Activated CD4-positive, alpha-beta T cell treated with anti-CD3 and anti-CD28 coated beads, Interleukin-2, amount 10 ng/mL, durations not matched to agents 7 days and 5 days (primary cell): ENCODE measurements at places on chromosomes 7 and 10.

DNA sequence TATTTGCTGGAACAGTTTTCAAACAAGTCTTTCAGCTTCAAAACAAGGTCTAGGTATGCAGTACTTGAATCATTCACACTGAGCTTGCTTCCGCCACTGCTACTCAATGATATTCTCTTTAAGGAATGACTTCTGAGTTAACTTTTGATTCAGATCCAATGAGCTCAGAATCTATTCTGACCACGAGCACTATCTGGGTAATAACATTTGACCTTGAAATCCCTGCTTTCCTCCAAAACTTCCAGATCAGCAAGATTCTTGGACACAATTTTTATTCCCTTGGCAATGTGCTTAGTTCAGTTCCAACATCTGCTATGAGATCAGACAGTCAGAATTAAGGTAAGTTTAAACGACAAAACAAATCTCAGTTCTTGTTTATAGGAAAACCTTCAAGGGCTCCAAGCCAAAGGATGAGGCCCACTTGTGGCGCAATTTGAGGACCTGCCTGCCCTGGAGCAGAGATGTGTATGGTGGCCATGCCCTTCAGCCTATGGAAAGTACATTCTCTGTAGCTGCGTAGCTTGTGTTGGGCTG is 87.2 kb downstream of the RNF216 start:
- no peak for DNase-seq

GRCh38 chr7:139358541-139359365 is 941 bp upstream of the LUC7L2 start:
- DNase-seq = peak; percentile 46

DNA sequence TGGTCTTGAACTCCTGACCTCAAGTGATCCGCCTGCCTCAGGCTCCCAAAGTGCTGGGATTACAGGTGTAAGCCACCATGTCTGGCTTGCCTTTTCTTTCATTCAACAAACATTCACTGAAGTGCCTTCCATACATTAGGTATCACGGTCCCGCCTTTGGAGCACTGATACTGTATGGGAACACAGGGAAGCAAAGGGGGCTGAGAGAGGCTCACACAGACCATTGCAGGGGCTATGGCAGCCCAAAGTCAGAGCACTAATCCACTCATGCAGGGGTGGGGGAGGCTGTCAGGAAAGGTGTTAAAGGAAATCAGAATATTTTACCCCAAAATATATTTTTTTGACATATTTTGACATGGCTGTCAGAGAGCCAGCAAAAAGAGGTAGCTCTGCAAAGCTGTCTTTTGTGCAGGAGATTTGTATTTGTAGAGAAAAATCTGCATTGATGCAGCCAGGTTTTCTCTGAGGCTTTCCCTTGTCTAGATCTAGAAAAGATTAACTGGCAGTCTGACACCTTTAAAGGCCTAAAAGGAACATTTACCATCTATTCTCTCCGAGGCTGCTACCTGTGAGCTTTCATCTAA is 42.0 kb upstream of the PDLIM1 start:
- DNase-seq = no peak

DNA sequence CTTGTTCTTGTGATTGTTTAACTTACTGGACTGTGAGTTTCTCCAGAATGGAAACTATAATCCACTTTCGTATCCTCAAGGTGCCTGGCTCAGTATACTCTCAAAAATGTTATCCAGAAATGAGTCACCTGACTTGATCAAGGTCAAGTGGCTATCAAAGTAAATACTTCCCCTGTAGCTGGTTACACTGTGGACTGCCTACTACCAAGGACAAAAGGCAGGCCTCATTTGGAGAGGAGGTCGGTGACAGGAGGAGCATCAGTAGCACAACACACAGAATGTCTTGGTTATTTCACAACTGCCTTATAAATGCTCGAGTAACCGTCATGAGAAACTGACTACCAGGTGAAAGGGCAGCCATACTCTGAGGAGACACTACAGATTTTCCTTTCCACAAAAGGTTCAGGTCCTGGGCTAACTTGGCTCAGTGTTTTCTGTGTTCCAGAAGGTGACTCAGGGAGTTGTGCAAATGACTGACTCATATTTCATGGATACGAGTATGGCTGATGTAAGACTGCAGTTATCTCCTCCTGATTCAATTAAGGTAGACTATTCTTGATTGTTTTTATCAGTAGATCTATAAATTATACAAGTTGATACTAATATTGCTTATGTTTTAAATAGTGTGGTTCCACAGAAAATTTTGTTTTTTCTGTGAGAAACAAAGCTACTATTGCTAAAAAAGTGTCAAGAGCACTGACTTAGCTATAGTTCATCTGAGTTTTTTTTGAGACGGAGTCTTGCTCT is 4.2 kb upstream of the CCNY start:
- no peak for DNase-seq

DNA sequence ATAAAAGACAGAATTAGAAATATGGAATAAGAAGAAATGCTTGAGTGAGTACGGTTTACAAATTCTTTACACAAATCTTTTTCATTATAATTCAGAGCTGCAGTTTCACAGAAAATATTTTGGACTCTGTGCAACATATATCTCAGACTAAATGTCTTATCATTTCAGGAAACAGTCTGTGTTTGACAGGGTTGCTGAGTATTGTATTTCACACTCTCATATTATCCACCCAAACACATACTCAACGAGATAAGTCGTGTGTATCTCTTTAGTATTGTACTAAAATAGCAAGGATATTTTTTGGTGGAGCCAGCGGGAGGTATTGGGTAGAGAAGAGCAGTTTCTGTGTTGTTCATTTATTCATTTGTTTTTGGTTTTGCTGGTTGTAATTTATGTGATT is 39.0 kb upstream of the SLC39A12 start:
- DNase-seq = no peak

DNA sequence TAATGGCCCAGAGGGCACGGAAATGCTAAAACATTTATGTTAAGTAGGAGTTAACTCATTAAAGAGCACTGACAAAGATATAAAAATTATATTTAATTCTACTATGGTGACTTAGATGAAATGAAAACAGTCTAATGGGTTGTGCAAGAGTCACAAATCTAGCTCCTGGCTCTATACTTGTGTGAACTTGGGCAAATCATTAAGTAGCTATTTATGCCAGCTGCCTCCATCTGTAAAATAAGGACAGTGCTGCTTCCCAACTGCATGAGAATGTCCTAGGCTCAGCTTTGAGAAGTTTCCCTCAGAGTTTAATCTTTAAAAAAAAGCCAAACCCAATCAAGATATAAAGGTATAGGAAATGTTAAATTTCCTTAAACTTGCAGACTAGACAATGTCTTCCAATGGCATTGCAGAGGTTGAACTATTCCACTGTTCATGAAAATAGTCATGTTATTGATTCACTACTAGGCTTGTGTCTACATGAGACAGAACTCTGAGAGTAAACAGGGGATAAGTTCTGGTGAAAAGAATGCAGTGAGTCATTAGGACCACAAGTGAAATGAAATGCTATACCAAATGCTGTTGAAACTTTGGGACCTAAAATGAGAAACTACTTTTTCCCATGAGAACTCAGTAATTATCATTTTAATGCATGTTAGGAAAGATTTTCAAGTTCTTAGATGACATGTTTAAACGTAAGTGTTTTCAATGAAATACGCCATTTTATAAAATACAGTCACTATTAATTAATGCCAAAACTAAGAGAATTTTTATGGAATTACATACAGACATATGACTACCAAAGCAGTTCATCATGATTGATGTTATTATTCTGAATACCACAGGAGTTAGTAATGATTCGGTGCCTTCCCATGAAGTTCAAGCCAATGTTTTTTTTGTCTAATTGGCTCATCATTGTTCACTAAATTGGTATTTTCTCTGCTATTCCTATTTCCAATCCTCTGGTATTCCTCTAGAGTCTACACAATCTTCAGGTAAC is 84.2 kb downstream of the CDK6 start:
- no peak for DNase-seq

- DNase-seq = no peak
Measured at GRCh38 chr7:101172854-101173751, 7.0 kb downstream of the NAT16 start.
